ENCODE measurements at places on chromosomes 1 and 21.

DNA sequence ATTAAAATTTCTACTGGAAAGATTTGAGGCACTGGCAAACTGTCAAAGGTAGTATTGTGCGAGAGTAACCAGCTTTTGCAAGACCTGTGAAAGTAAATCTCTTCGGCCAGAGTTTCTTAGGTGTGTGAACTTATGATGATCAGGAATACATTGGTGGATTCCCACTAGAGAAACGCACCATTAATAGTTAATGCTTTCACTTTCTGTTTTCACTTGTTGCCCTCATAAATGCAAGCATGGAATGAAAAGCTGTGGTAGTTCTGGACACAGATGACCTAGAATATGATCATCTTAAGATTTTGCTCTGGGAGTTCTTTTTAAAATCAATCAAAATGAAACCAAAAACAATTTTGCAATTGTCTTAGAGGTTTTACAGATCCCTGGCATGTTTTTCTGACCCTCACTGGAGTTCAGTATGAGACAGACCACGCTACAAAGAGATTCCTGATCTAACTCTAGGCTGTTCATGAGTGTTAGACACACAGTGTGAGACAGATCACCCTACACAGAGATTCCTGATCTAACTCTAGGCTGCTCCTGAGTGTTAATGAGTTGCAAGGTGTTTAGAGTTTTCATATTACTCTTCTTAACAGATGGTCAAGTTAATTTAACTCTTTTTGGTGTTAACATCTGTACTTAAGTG is 98.8 kb downstream of the SDCCAG8 start:
- peak; percentile 1 for DNase-seq

DNA sequence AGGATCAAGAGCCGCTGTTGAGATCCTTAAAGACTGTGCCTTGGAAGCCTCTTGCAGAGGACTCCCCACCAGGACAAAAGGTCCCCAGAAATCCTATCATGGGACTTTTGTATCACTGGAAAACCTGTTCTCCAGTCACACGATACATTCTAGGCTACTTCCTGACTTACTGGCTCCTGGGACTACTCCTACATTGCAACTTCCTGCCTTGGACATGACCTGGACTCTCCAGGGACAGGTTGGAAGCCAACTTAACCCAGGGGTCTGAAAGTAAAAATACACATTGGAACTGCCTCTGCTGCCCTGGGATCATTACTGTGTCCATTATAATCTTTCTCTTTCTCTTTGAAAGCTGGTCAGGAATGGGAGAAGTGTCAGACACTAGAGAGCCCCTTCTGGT is 9.9 kb downstream of the PIGV start:
- no peak for DNase-seq

DNA sequence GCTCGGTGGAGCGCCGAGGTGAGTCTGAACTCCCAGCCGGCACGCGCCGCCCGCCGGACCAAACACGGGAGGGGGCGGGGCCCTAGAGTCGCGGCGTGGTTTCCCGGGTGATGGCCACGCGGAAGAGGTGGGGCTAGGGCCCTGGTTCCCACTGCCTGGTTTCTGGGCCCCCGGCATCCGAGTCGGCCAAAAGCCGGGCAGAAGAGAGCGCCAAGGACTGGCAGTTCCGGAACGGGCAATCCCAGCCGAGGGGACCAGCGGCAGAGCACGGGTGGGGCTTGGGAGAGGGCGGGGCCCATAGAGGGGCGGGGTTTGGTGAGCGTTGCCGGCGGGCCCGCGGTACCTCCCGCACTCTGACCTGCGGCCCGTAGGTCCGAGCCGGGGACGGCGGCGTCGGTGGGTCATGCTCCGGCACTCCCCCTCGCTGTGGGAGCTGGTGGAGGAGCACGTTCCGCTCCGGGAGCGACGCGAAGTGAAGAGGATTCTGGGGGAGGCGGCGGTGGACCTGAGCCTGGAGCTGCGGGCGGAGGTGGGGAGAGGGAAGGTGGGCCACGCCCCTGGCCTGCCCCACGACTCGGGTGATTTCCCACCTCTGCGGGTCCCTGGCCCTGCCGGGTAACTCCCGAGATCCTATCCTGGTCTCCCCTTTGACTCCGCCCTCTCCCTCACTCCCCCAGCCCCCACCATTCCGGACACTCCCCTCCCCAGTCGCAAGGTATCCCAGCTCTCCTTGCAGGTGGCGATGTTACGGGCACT is at the start of gene CCDC24:
CCDC24 (plus strand) TSS at position 124 of the 756 bp plus-strand sequence; CDS start at position 404, 280 bp downstream.
- DNase-seq = peak; percentile 48

GRCh38 chr1:154404984-154405746 is at the start of gene IL6R:
IL6R (plus strand) TSS chr1:154405343; CDS start chr1:154405630, 287 bp downstream.
- DNase-seq = peak; percentile 75

GRCh38 chr21:34330055-34330454 is 33.8 kb upstream of the KCNE2 start:
- no peak for DNase-seq
